C1 segment of cervical spinal cord (tissue), 14 donors: ENCODE measurements at places on chromosomes 5 and 9.

GRCh38 chr5:162128117-162128516 is 60.5 kb downstream of the GABRG2 start:
- no peak for DNase-seq

DNA sequence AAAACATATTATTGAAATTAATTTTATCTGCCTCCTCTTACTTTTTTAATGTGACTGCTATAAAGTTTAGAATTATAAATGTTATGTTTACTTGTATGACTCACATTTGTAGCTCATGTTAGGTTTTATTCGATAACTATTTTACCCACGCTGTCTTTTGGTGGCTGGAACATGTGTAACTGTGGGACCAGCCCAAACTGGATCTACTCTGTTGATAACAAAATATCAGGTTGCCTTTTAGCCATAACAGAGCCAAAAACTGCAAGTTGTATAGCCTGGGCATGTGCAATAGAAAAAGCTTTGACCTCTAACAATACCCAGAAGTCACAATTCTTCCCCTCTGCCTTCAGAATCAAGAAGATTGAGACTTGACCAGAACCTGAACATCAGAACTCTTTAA is 356.5 kb downstream of the PRELID2 start:
- DNase-seq, result no peak

GRCh38 chr5:179762781-179763176 is 30.2 kb downstream of the MAML1 start:
- no peak for DNase-seq

GRCh38 chr9:20364959-20365358 is 257.3 kb downstream of the MLLT3 start:
- DNase-seq, result no peak

GRCh38 chr5:68489556-68489955 is 274.0 kb downstream of the PIK3R1 start:
- DNase-seq, result no peak

DNA sequence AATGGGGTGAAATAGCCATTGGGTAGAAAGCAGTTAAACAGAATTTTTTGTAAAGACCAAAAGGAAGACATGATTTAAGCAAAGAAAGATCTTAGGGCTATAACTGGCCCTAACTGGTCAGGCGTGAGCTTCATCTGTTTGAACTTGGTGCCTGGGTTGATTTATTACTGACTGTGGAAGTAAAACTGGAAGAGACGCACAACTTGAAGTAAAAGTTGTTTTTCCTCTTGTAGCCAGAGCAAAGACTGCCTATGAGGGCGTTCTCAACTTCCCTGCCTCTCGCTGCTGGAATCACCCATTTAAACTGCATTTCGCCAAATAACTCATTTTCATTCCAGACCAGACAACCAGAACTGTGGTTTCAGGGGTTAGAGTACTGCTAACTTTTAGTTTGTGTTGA is 1.5 kb downstream of the THBS4 start:
- DNase-seq, result no peak

GRCh38 chr5:36240779-36241630 is 720 bp downstream of the NADK2 start:
- DNase-seq, result peak; percentile 69

- DNase-seq, result no peak
Observed at GRCh38 chr9:92686954-92687353, 17.0 kb upstream of the IPPK start.

- no peak for DNase-seq
Observed at GRCh38 chr5:105501315-105501714, 1938.7 kb upstream of the NUDT12 start.

DNA sequence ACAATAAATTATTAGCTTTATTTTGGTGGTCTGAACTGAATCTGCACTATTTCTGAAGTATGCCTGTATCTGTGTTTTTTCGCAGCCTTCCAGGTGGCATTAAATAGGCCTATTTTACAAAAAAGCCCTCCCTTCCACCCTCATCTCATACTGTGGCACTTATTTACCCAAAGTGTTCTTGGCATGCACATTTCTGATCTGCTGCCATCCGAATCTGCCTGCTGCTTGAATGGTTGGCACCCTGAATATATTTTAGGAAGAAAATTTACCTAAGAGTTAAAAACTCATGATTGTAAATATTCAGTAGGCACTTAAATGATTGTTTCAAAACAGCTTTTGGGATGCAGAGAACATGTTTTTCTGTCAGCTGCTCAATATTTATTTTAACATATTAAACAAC is 150.1 kb downstream of the SLC28A3 start:
- DNase-seq, result no peak

GRCh38 chr5:33806738-33807442 is 84.9 kb downstream of the ADAMTS12 start:
- no peak for DNase-seq

DNA sequence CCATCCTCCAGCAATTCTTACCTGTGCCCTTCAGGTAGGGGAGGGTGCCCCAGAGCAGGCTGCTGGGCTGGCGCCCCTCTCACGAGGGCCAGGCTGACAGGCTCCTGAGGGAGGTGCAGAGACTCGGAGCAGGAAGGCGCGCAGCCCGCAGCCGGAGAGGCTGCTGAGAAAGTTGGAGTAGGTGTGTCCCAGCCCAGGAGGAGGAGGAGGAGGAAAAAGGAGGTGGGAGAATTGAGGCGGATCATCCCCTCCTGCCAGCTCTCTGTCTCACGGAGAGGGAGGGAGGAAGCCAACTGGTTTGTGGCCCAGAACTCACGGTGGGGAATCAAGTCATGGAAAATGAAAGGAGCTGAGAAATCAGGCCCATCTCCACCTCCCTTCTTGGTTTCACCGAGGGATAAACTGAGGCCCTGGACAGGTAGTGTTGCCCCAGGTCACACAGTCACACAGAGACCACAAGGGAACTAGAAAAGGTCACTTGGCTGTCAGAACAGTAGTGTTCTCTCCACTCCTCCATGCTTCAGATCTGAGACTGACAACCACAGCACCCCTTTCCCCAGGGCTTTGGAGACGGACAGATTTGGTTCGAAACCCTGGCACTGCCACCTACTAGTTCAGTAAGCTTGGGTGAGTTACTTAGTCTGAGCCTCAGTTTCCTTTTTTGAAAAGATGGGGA is at the start of gene FAT2:
TSS of gene FAT2 (minus strand) at position 188 of the 676 bp plus-strand sequence. CDS start 22,400 bp downstream, outside the sequence.
- DNase-seq, result peak; percentile 95

- DNase-seq, result no peak
Observed at GRCh38 chr5:56648460-56649034, 166.8 kb upstream of the MAP3K1 start.

DNA sequence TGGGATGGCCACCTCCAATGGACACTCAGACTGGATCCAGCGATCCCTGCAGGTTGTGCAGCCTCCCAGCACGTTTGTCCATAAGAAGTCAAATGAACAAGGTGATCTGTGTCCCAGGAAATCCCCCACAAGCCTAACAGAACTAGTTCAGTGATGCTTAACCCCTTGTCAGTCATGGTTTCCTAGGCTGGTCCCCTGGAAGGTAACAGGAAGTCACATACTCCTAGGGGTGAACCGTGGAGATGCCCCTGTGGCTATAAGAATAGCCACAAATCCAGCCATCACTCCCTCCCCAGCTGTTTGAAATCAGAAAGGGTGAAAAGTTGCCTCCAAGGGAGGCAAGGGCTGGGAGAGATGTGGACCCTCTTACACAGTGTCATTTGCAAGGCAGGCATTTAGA is 22.5 kb downstream of the PAX5 start:
- DNase-seq, result no peak

- no peak for DNase-seq
Observed at GRCh38 chr5:127068493-127069214, 4.6 kb downstream of the C5orf63 start.

- DNase-seq, result no peak
Observed at GRCh38 chr9:123620239-123620638, 264.2 kb downstream of the CRB2 start.

GRCh38 chr5:138542180-138542955 is 668 bp downstream of the ETF1 start:
- DNase-seq, result no peak

DNA sequence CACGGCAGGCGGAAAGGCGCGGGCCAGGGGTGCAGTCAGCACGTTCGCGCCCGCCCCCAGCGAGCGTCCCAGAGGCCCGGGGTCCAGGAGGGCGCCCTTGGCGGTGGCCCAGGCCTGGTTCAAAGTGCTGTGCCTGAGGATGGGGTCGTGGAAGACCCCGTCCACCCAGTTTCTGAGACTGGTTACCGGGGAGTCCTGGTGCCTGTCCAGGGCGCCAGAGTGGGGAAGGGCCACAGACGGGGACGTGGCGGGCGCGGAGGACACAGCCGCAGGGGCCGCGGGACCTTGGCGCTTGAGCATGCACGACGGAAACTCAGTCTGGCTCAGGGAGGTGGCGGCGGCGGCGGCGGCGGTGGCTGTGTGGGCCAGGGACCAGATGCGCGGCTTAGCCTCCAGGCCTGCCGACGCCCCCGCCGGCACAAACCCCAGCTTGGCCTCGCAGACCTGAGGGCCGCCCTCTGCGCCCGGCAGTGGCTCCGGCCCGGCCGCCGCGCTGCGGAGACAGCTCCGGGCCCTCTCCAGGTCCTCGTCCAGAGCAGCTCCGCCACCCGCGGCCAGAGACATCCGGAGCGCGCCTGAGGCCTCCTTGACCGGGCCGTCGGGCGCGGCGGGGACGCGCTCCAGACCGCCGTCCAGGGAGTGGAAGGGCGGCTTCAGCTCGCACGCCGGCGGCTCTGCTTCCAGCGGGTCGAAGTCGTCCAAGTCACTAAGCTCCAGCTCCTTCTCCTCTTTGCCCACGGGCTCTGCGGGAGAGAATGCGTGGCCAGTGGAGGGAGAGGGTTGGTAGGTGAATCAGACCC is 4.5 kb downstream of the IRX4 start:
- no peak for DNase-seq

GRCh38 chr5:143316844-143317631 is 86.4 kb downstream of the NR3C1 start:
- no peak for DNase-seq

DNA sequence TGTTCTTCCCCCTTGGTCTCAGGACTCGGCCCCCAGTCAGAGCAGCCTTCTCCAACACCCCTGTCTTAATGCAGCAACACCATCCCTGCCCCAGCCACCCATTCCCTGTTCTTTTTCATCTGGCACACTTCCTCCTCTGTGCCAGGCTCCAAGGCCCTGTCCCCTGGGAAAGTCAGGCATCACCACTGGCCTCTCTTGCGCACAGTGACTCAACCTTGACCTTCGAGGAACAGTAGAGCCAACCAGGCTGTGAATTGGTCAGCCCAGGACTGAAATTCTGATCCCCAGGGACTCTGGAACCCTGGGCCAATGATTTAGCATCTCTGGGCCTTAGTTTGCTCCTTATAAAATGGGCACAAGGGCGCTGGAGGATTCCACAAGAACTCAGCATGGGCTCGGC is 10.5 kb upstream of the RALGDS start:
- no peak for DNase-seq

GRCh38 chr5:2091921-2092320 is 209.2 kb upstream of the IRX4 start:
- DNase-seq, result no peak

DNA sequence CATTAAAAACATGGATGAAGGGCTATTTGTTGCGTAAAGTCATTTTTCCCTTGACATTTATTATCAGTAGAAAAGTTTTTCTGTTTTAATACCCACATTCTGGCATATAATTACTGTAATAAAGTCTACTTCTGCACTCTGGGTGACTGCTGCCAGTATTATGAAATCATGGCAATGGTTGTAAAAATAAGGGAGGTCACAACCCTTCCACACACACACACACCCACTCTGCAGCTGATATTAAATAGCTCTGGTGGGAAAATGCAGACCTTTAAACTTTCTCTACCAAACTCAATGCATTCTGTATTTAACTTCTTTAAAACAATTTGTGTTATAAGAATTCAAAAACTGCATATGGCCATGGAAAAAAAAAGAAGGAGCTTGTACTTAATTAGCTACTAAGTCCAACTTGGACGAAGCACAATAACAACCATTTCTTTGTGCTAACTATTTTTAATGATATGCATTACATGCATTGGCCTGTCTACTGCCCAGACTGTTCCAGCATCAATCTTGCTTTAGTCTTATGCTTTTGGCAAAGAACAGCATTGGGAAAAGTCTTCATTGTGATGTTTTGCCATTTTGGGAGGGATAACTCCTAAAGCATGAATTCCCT is 137.6 kb upstream of the MAP3K1 start:
- DNase-seq, result no peak

DNA sequence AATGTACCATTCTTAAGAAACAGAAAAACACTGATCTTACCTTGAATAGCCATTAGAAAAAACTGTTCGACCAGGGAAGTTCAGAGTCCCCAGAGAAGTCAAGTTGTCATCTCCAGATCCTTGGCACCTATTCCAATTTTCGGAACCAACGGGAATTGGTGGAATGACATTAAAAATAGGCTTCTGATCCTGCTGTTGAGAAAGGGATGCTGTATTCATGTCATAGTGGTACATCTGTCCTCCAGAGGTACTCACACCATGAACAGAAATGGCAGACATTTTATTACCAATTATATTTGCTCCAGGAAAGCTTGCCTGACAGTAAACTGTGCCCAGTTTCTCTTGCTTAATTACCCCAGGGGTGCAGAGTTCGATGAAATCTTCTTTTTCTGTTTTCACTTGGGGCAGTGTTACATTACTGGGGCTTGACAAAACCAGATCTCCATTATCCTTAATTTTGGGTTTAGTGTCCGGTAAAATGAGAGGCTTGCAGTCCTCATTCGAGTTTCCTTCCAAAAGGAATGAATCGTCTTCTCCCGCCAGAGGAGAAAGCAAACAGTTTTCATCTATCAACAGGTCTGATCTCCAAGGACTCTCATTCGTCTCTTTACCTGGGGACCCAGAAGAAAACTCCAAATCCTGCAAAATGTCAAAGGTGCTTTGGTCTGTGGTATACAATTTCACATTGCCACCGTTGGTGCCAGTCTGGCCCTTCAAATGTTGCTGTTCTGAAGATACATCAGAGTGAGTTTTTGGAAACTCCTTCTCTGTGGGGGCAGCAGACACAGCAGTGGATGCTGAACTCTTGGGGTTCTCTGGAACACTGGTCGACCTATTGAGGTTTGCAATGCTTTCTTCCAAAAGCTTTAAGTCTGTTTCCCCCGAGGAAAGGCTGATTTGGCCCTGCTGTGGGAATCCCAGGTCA is 3.6 kb downstream of the NR3C1 start:
- no peak for DNase-seq

GRCh38 chr5:95899829-95900228 is 61.8 kb downstream of the ELL2 start:
- no peak for DNase-seq

DNA sequence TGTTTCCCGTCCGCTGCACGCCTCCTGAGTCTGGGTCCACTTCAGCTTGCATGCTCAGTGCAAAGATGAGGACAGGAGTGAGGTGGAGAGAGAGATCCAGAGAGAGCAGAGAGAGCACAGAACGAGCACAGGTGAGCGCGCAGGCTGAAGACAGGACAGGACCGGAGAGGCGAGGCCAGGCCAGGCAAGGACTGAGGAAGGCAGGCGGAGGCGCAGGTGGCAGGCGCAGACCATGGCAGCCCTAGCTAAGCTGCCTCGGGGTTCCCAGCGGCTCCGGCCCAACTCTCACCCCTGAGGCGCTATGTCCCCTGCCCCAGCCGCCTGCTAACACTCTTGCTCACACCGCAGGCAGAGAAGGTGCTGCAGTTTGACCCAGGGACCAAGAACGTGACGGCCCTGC is 9.7 kb downstream of the GRIN1 start:
- DNase-seq, result no peak

GRCh38 chr5:59125011-59125961 is 542.4 kb downstream of the RAB3C start:
- DNase-seq, result no peak

GRCh38 chr9:34592895-34593601 is 3.5 kb upstream of the CNTFR start:
- peak; percentile 52 for DNase-seq
